OCI-LY7 (cell line): ENCODE measurements at places on chromosomes 13 and 19. TPM values are rescaled to one million over a fixed set of nuclear protein-coding genes. Genes with fewer than 3 reads are reported as not detected.

The C19orf18 gene
- total RNA-seq: not detected in 2 replicates

The ITGBL1 gene
- total RNA-seq: not detected in 2 replicates

The HRC gene
- total RNA-seq: not detected in 2 replicates

DNA sequence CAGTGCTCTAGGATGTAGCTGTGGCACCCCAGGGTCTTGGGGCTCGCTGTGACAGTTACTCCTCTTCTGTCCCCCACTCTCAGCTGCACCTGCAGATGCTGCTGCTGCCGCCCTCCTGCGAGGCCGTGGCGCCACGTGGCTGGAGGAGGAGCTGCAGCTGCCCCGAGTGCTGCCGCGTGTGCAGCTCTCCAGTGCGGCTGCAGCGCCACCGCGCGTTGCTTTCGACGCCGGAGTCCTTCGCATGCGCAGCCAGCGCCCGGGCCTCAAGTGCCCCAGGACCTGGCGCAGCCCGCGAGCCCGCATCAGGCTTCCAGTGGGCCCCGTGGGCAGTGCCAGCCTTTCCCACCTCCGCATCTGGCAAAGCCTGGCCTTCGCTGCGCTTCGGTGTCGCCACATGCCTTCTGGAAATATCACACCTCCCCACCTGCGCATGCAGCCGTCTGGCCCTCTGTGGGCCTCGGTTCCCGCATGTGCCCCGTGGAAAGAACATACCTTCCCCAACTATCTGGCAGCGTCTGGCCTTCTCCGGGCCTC is 692 bp upstream of the ZNF580 start:
- DNase-seq: peak; percentile 41

DNA sequence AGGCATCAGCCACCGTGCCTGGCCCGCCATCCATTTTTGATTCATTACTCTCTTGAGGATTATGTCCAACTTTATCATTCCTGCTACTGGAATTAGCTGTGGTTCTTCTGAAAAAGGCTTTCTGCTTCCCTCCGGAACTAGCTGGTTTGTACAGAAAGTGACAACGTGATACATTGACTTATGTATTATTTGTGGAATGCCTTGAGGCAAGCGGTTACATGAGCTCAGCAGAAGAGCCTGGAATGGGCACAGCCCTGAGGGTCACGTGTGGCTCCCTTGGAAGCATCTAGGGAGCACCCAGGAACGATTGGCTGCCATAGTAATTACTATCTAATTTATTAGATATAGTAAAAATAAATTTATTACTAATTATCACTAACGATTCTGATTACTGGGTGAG is 14.4 kb upstream of the RETN start:
- no peak for DNase-seq

The CEACAM16 gene
- not detected in 2 replicates for total RNA-seq

DNA sequence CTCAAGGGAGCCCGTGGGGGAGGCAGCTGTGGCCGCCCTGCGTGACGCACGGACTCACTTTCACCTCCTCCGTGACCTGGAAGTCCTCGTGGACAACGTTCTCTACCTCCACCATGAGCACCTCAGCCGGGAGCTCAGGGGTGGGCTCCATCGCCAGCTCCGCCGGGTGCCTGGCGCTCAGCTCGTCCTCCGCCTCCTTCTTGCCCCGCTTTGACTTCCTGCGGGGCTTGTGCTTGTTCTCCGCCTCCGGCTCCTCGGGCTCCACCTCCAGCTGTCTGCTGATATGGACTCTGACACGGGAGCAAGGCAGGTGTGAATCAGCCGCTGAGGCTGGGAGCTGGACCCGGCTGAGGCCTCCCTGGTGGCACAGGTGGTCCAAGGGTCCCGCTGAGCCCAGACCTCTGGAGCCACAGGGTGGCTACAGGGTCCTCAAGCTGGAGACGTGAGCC is 8.2 kb downstream of the LONP1 start:
- no peak for DNase-seq
